8988T (cell line): ENCODE measurements at places on chromosomes 5 and 9.

DNA sequence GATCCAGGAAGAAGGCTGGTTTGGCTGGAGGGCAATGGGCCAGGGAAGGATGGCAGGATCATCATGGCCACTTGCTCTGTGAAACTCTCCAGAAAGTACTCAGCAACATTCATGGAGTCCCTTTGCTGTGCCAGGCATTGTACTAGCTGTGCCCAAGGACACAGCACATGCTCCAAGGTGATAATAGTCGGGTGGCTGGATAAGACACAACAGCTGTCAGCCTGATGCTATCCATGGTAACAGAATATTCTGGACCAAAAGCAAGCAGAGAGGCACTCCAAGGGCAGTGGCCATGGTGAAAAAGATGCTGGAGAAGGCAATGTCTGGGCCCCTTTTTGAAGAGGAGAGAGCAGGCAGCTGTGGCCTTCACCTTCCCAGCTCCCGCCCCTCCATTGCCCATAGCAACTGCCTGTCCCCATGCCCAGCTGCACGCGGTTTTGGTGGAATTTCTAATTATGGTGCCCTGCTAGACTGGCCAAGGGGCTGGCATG, 113.8 kb upstream of the CPEB4 start:
- no peak for DNase-seq

GRCh38 chr5:158514319-158514985, 585.3 kb downstream of the EBF1 start:
- no peak for DNase-seq

GRCh38 chr9:88388886-88389605, 802 bp downstream of the SPIN1 start:
- peak; percentile 34 for DNase-seq

GRCh38 chr9:36504156-36504555, 68.5 kb upstream of the MELK start:
- DNase-seq, result no peak

GRCh38 chr5:64794053-64794770, 25.5 kb downstream of the CWC27 start:
- DNase-seq, result no peak

GRCh38 chr9:72006501-72006900, 53.9 kb downstream of the C9orf57 start:
- no peak for DNase-seq

DNA sequence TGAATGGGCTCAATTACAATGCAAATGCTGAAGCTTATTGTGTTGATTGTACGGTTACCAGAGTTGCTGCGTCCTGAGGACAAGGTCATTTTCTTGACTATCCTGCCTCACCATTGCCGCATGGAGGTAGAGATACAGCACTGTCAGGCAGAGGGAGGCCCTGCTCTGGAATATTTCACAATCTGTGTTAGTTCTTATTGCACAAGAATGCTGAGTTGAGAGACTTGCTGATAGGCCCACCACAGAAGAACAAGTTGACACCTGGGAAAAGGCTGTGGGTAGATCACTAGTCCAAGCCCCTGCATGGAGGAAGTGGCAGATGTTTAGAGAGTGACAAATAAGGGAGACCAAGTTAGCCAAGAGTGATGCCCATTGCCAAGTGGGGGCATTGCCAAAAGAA, 344.5 kb upstream of the ITGA1 start:
- no peak for DNase-seq

- no peak for DNase-seq
Observed at GRCh38 chr5:72465066-72465465, 42.1 kb downstream of the ZNF366 start.

- DNase-seq, result no peak
Observed at GRCh38 chr5:32854473-32854872, 143.4 kb downstream of the NPR3 start.

- no peak for DNase-seq
Observed at GRCh38 chr9:3256571-3257330, 269.1 kb downstream of the RFX3 start.

DNA sequence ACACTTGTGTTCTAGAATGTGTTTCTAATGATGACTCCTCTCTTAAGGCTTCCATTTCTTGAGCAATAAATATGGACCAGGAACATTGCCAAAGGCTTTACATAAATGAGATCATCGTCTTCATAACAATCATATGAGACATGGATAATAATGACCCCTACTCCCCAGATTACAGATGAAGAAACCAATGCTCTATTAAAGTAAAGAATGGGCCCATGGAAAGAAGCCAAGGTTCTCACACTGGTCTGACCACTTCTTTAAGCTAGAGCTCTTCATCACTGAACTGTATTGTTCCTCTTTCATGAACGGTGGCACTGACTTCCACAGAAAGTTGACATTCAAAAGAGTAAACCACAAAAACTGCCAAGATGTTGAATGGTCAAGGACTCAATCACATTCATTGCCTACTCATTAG, 65.3 kb downstream of the MARCHF3 start:
- DNase-seq, result no peak

DNA sequence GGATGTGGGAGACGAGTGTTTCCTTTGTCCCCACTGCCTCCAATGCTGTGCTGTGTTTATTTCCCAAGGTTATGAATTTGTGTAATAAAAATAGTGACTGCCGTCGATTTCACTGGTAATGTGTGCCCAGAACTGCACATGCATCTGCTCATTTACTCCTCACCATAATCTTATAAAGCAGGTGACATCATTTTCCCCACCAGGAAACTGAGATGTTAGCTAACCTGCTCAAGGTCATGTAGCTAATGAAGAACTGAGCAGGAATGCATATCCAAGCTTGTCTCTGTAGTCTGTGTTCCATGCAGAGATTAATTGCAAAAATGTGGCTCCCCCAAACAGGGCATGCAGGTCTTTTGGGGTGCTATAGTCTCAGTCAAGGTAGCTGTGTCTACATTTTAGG, 224.4 kb downstream of the TENT4A start:
- no peak for DNase-seq

GRCh38 chr9:130590305-130590704, 10.9 kb downstream of the FUBP3 start:
- no peak for DNase-seq
